ENCODE measurements at places on chromosomes 6 and 20.

DNA sequence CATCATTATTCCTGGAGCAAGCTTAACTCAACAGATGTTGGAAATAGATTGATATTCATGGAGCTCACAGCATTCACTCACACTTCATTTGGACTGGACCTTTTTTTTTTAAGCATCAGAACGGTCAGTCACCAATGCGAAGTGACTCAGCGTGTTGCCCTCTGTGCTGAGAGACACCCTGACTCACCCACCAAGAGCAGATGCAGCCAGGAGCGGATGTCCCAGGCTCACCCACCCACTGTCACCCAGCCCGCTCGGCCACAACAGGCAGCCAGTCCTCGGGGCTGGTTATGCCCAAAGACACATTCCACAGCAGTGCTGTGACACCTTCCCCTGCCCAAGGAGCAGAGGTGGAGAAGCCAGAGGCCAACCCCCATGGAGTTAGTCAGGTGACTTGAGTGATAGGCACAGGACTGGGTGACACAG lies 15.7 kb downstream of the RNASET2 start:
- H3K4me3 ChIP-seq, result no peak overlapping the region
- H3K4me1 ChIP-seq, result peaks cover 6% of the 10 kb centered on the region
- H3K27ac ChIP-seq, result no peak overlapping the region
- no peaks in the 10 kb centered on the region for H3K27me3 ChIP-seq
- no peak for DNase-seq

DNA sequence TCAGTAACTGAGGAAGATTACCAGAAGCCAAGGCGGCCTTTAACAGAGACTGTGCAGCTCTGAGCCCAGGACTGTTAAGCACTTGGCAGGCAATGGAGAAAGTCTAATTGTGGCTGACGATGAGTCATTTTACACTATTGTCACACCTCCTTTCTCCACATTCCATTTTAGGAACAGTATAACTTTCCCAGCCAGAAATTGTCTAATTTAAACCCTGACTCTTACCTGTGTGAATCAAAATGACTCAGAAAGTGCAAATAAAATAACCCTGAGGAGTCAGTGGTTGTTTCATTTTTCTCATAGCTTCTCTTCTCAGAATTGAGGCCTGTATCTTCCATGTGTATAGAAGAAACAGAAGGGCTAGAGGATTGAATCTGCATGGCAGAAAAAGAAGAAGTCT lies 40.0 kb upstream of the OPN5 start:
- DNase-seq, result no peak
- no peak overlapping the region for H3K27ac ChIP-seq
- no peaks in the 10 kb centered on the region for H3K27me3 ChIP-seq

DNA sequence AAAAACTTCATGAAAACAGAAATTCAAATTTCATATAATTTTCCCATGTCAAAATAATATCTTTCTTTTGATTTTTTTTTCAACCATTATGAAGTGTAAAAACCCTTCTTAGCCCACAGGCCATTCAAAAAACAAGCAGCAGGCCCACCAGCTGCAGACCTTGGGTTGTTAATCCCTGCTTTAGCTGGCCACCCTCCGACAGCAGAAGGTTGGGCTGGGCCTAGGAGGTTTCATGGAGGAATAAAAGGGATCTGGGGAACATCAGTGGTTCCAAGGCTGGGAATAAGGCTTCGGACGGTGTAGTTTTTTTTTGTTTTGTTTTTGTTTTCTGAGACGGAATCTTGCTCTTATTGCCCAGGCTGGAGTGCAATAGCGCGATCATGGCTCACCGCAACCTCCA lies 3.6 kb upstream of the HSP90AB1 start:
- no peaks in the 10 kb centered on the region for H3K27me3 ChIP-seq
- no peak for DNase-seq
- no peak overlapping the region for H3K4me3 ChIP-seq
- H3K27ac ChIP-seq, result no peak overlapping the region
- H3K36me3 ChIP-seq, result peaks cover 14% of the 10 kb centered on the region
- H3K4me1 ChIP-seq, result peaks cover 24% of the 10 kb centered on the region

GRCh38 chr6:32933661-32934085 lies 7.2 kb downstream of the HLA-DMB start:
- H3K4me1 ChIP-seq, result peaks cover 8% of the 10 kb centered on the region
- DNase-seq, result peak; percentile 79
- no peak overlapping the region for H3K4me3 ChIP-seq

DNA sequence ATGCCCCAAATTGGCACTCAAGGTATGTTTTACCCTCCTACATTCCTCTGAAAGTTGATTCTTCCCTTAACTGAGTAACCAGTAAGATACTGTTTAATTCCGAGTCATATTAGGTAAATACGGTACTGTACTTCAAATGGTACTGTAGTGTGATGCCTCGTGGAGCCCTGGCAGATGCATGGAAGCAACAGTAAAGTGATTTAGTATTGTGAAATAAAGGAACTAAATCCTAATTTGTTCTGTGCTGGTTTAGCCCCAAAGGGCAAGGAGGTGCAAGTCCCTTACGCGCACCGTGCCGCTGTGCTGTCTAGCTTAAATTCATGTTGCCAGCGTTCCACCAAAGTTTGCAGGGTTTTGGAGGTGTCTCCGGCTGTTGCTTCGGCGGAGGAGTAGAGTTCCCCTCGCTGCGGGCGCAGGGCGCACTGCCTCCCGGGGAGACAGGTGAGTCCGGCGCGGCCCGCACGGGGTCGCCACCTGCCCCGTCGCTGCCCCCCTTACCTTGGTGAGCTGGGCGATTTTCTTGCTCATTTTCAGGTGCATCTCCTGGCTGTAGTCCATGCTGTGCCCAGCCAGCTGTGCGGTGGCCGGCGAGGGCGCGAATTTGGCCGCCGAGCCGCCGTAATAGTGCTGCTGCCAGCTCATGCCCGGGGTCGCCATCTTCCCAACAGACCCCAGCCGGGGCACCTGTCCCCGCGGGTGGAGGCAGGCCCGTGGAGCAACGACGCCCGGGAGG lies 655 bp downstream of the FAM184A start:
- H3K27ac ChIP-seq, result peak overlapping the region; percentile 2
- H3K36me3 ChIP-seq, result no peaks in the 10 kb centered on the region
- peaks cover 28% of the 10 kb centered on the region for H3K27me3 ChIP-seq
- no peak for DNase-seq
- H3K4me1 ChIP-seq, result peaks cover 9% of the 10 kb centered on the region

DNA sequence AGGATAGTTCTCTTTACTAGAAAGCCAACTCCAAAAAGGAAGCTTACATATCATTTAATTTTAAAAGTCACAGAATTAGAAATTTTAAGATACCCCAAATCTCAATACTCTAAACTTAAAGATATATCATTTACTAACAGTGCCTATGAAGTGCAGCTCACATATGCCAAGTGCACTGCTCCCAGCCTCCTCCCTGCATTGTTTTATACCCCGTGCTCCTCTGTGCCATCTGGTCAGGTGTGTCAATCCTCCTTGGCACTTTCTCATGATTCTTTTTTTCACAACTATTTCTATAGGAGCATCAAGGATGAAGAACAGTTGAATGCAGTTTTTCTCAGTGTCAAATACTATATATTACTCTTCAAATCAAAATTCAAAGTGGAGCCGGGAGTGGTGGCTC lies 8.8 kb downstream of the MAP7 start:
- no peak for DNase-seq
- no peak overlapping the region for H3K4me3 ChIP-seq
- no peaks in the 10 kb centered on the region for H3K4me1 ChIP-seq
- H3K27me3 ChIP-seq, result peaks cover 27% of the 10 kb centered on the region

DNA sequence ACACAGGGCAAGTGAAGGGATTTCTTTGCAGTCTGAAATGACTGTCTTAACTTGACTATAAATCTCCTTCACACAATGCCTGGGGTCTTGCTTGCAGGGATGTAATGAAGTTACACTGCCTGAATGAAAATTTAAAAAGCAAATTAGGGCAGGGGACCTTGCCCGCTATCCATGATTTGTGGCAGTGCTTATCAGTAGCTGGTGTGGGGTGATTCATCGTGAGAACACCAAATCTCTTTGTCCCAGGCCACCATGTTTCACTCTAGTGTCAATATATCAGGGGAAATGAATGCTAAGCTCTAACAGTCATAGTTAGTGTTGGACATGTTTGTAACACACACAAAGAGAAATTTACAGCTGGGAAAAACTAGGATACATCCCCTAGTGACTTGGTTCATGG lies 713.7 kb upstream of the EPHA7 start:
- DNase-seq, result no peak
- no peaks in the 10 kb centered on the region for H3K4me1 ChIP-seq

DNA sequence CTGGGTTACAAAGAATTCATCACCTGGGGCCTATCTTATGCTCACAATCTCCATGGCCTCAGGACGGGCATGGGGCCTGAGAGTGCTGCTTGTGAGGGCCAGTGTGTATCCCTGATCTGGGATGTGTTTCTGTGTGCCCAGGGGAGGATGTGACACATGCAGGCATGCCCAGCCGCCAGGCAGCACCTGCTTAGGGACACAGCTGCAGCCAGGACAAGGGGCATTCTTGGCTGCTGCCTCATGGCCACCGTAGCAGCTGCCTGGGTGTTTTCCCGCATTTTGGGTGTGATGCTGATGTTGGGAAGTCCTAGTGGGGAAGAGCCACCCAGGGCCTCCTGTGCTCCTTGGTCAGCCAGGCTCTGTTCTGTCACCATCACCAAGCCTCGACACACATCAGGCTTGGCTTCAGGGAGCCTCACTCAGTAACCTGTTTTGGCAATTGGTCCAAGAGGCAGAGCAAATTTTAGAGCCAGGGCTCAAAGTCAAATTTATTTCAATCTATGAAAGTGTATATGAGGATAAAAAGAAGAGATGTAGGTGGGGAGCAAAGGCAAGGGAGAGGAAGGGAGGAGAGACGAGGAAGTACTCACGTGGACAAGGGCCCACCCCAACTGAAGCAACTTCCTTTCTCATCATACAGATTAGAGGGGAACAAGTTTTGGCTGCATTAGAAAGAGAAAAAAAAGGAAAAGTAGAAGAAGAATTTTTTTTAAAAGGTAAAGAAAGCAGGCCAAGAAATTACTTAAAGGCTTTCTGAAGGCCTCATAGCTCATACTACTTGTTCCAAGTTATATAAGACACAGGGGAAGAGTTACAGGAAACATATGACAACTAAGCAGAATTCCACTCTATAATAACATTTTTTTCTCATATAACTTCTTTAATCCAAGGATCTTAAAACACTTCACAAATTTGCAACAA lies 269.9 kb upstream of the SUPT3H start:
- H3K27ac ChIP-seq, result no peak overlapping the region
- H3K4me3 ChIP-seq, result no peak overlapping the region
- peaks cover 11% of the 10 kb centered on the region for H3K4me1 ChIP-seq
- H3K27me3 ChIP-seq, result peaks cover 4% of the 10 kb centered on the region
- no peaks in the 10 kb centered on the region for H3K36me3 ChIP-seq
- DNase-seq, result no peak

GRCh38 chr6:1389369-1390132 lies at the start of gene FOXF2:
FOXF2 (plus strand) TSS chr6:1389576; CDS start chr6:1389948, 372 bp downstream.
- H3K4me1 ChIP-seq, result peaks cover 15% of the 10 kb centered on the region
- peaks cover 52% of the 10 kb centered on the region for H3K27me3 ChIP-seq
- no peaks in the 10 kb centered on the region for H3K36me3 ChIP-seq
- H3K4me3 ChIP-seq, result peak within 1 kb of the TSS; percentile 54

- H3K36me3 ChIP-seq, result peaks cover 9% of the 10 kb centered on the region
- H3K4me3 ChIP-seq, result no peak overlapping the region
- H3K4me1 ChIP-seq, result no peaks in the 10 kb centered on the region
- no peaks in the 10 kb centered on the region for H3K27me3 ChIP-seq
- DNase-seq, result no peak
- H3K27ac ChIP-seq, result no peak overlapping the region
Measured at GRCh38 chr6:24032896-24033688, 92.9 kb upstream of the NRSN1 start.

- no peak overlapping the region for H3K4me3 ChIP-seq
- DNase-seq, result no peak
- H3K27me3 ChIP-seq, result peaks cover 42% of the 10 kb centered on the region
- H3K4me1 ChIP-seq, result no peaks in the 10 kb centered on the region
- H3K36me3 ChIP-seq, result no peaks in the 10 kb centered on the region
- H3K27ac ChIP-seq, result no peak overlapping the region
Measured at GRCh38 chr20:52978851-52979250, 6.7 kb downstream of the TSHZ2 start.

GRCh38 chr6:166673309-166673708 lies 46.3 kb upstream of the RPS6KA2 start:
- DNase-seq, result no peak
- H3K36me3 ChIP-seq, result no peaks in the 10 kb centered on the region
- no peak overlapping the region for H3K4me3 ChIP-seq
- H3K27ac ChIP-seq, result no peak overlapping the region

GRCh38 chr20:21820688-21821087 lies 115.2 kb downstream of the PAX1 start:
- H3K27me3 ChIP-seq, result no peaks in the 10 kb centered on the region
- no peaks in the 10 kb centered on the region for H3K4me1 ChIP-seq
- H3K36me3 ChIP-seq, result no peaks in the 10 kb centered on the region
- no peak overlapping the region for H3K4me3 ChIP-seq
- no peak overlapping the region for H3K27ac ChIP-seq

- no peak overlapping the region for H3K4me3 ChIP-seq
- no peak for DNase-seq
- peaks cover 5% of the 10 kb centered on the region for H3K36me3 ChIP-seq
- H3K27ac ChIP-seq, result no peak overlapping the region
- no peaks in the 10 kb centered on the region for H3K4me1 ChIP-seq
Measured at GRCh38 chr6:84762220-84763002, 2.0 kb downstream of the TBX18 start.

- no peaks in the 10 kb centered on the region for H3K4me1 ChIP-seq
- H3K27me3 ChIP-seq, result peaks cover 6% of the 10 kb centered on the region
- no peak within 1 kb of the TSS for H3K27ac ChIP-seq
Measured at GRCh38 chr6:138795809-138796603, at the start of gene ECT2L. ECT2L (plus strand) TSS chr6:138796087; CDS start chr6:138813275, 17,188 bp downstream.

- H3K27ac ChIP-seq, result no peak overlapping the region
- H3K36me3 ChIP-seq, result no peaks in the 10 kb centered on the region
- DNase-seq, result peak; percentile 53
- no peaks in the 10 kb centered on the region for H3K4me1 ChIP-seq
- H3K4me3 ChIP-seq, result no peak overlapping the region
Measured at GRCh38 chr6:168095171-168095691, 16.2 kb upstream of the FRMD1 start.

GRCh38 chr20:37096415-37097041 lies 731 bp upstream of the RBL1 start:
- peak overlapping the region; percentile 100 for H3K27ac ChIP-seq
- H3K27me3 ChIP-seq, result no peaks in the 10 kb centered on the region
- H3K4me3 ChIP-seq, result peak overlapping the region; percentile 100
- no peak for DNase-seq

- no peaks in the 10 kb centered on the region for H3K36me3 ChIP-seq
- no peak overlapping the region for H3K4me3 ChIP-seq
- no peak for DNase-seq
- H3K27ac ChIP-seq, result no peak overlapping the region
- H3K27me3 ChIP-seq, result no peaks in the 10 kb centered on the region
Measured at GRCh38 chr6:103178193-103178592, 1681.5 kb downstream of the HACE1 start.

DNA sequence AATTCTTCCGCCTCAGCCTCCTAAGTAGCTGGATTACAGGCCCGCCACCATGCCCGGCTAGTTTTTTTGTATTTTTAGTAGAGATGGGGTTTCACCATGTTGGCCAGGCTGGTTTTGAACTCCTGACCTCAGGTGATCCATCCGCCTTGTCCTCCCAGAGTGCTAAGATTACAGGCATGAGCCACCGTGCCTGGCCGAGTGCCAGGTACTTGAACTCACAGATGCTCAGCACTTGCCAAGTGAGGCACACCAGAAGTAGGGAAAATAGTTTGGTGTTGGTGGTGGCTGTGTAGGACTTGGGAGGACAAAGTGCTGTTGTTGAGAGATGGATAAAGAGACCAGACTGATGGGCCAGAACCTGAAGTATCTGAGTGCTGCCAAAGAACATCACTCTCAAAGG lies 40.0 kb upstream of the MBOAT1 start:
- no peak overlapping the region for H3K27ac ChIP-seq
- DNase-seq, result no peak
- H3K4me1 ChIP-seq, result no peaks in the 10 kb centered on the region
- H3K27me3 ChIP-seq, result no peaks in the 10 kb centered on the region
- H3K36me3 ChIP-seq, result no peaks in the 10 kb centered on the region

All from natural killer cell treated with Interleukin-12 subunit alpha and Interleukin-12 subunit beta and Interleukin-15 and Interleukin-18, amount 100 ng/mL, for 72 hours (primary cell).